ENCODE measurements at places on chromosomes 6 and 20.

DNA sequence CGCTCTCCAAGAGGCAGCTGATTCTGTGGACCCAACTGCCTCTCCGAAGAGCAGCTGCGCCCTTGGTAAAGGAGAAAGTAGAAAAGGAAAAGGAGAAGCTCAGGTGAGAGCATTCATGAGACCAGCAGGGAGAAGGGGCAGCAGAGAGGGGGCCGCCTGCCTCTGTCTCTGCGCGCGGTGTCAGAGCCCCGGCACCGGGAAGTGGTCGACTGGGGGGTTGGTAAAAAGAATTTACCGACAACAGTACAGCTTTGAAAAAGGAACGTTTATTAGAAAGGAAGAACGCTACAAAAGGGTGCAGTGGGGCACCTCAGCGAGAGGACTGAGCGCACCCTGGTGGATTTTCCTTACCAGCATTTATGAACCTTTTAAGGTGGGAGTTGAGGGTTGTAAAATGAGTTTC, 61.9 kb downstream of the GPR6 start:
- DNase-seq = peak; percentile 91

DNA sequence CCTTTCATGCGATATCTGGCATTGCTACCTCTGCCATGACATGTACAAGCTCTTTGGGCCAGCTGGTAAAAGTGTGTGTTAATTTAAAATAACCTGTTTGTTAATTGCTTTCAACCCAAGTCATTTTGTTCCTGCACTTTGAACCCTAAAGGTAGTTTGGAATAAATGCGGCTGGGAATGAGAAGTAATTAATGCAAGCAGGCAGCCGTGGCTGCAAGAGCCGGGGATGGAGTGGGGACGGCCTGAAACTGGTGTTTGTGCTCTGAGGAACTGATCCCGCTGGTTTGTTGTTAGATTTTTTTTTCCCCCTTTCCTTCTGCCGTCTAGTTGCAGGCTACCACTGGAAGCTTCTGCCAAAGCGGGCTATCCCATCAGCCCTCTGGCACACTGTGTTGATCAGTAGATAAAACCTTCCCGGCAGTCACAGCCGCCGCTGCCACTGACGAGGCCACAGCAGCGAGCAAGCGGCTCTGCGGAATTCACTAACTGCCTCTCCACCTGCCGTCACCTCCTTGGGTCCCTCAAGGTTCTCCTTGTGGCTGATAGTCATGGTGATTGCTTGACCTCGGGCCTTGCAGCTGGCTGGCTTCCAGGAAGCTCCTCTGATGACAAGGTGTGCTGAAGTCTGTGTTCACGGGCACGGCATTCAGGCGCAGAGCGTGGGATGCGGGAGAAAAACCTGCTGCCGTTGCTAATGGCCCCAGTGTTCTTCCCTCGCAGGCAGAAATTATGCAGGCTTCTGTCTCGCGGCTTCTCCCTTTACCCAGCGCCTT, 315.9 kb downstream of the TFAP2A start:
- no peak for DNase-seq

DNA sequence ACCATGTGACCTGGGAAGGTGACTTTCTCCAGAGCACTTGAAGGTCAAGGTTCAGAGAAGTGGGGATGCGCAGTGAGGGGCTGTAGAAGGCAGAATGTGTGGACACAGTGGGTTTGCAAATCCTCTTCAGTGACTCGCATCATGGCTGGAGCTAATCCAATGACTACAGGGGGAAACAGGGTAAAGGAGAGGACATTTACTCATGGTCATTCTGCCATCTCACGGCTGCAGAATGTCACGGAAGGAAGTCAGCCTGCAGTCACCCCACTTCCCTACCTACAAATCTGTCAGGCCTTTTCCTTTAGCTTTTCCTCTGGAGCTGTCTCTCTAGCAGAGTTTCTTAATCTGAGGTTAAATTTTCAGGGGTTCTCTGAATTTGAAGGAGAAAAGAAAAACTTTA, 337.6 kb downstream of the CDC5L start:
- DNase-seq = no peak

DNA sequence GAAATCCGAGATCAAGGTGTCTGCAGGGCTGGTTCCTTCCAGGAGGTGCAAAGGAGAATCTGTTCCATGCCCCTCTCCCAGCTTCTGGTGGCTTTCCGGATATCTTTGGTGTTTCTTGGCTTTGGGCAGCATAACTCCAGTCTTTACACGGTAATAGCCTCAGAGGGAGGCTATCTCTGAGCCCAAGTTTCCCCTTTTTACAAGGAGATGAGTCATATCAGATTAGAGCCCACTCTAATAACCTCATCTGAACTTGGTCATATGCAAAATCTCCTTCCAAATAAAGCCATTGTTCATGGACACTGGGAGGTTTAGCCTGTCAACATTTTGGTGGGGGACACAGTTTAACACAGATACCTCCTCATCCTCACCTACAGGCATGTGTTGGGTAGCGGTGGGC, 213.7 kb downstream of the ATXN1 start:
- DNase-seq = no peak

DNA sequence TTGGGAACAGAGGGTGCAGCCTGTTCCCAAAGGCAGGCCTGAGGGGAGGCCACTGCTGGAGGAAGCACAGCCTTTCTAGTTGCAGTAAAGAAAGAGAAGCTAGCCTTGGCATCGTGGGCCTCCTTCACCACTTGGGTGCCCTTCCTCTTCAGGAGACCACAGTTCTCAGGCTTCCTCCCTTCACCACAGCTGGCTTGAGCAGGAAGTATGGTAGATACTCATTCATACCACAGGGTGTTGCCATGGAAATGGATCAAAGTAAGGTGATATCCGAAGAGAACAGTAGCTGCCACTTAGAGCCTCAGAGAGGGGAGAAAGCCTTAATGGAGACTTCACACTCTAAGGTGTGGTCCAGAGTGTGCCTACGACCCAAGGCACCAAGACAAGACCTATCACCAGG, 120.4 kb upstream of the RIPOR2 start:
- no peak for DNase-seq

- no peak for DNase-seq
Measured at GRCh38 chr20:12098421-12098820, 180.7 kb downstream of the BTBD3 start.

DNA sequence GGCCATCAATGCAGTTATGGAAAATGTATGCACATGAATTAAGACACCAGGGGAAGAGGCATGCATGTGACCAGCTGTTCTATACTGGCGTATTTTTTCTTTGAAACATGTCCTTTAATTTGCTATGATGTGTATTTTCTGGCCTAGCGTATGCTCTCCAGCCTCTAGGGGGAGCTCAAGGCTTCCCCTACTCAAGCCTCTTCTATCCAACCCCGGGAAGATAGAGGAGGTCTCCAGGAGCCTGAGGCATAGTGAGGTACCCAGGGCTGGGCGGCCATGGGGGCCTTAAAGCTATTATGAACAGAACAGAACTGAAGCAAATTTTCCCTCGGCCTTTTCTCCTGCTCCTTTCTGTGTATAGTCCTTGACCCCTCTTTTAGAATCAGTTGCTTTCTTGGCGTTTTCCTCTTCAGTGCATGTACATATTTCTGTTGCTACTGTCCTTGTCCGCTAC, 528.9 kb downstream of the MAFB start:
- DNase-seq = no peak

- no peak for DNase-seq
Measured at GRCh38 chr6:100880149-100880852, 828 bp downstream of the ASCC3 start.

DNA sequence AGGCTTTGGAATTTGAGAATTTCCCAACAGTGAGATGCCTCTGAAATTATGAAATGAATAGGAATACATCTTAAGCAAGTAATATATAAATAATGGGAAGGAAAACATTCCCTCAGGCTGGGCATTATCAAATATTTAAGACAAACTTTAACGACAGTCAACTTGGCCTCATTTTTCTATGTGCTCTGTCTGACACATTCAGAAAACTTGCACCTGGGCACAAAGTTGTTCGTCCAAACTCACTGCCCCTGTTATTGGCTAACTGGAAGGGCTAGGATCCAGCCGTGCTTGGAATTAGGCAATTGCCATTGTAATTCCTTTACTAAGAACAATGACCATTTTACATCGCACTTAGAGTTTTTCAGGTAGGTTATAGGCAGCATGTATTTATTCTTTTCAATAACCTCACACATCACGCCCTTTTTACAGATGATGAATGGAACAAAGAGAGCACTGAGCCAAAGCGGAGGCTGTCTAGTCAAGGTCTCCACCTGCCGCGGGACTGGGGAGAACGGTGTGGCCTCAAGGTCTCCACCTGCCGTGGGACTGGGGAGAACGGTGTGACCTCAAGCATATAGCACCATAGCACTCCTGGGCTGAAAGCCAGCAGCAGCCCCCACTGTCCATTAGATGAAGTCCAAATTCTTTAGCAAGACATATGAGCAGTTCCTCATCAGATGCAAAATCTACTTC, 40.7 kb upstream of the FOXQ1 start:
- no peak for DNase-seq
